Brain pericyte (primary cell): ENCODE measurements at places on chromosomes 1 and 21.

GRCh38 chr21:27248814-27249213 is 281.9 kb upstream of the ADAMTS5 start:
- DNase-seq: no peak

DNA sequence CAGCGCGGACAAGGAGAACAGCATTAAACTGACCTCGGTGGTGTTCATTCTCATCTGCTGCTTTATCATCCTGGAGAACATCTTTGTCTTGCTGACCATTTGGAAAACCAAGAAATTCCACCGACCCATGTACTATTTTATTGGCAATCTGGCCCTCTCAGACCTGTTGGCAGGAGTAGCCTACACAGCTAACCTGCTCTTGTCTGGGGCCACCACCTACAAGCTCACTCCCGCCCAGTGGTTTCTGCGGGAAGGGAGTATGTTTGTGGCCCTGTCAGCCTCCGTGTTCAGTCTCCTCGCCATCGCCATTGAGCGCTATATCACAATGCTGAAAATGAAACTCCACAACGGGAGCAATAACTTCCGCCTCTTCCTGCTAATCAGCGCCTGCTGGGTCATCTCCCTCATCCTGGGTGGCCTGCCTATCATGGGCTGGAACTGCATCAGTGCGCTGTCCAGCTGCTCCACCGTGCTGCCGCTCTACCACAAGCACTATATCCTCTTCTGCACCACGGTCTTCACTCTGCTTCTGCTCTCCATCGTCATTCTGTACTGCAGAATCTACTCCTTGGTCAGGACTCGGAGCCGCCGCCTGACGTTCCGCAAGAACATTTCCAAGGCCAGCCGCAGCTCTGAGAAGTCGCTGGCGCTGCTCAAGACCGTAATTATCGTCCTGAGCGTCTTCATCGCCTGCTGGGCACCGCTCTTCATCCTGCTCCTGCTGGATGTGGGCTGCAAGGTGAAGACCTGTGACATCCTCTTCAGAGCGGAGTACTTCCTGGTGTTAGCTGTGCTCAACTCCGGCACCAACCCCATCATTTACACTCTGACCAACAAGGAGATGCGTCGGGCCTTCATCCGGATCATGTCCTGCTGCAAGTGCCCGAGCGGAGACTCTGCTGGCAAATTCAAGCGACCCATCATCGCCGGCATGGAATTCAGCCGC is 2.5 kb downstream of the S1PR1 start:
- no peak for DNase-seq

DNA sequence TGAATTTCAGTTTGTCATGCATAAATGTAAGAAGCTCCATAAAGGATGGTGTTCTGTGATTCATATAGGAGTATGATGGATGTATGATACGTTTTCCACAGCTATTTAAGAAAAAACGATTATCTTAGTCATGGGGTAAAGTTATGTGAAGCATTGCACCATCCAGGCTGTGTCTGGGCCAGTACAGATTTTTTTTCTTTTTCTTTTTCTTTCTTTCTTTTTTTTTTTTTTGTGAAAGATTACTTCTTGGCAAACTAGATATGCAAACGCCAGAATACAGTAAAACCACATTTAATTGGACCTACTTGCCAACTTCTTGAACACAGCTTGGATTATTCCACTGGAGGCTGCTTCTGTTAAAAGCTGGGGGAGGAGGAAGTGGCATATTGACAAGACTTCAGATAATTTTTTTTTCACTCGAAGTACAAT is 14.9 kb downstream of the ZBTB18 start:
- no peak for DNase-seq

GRCh38 chr1:31750858-31751510 is 13.2 kb downstream of the ADGRB2 start:
- DNase-seq: no peak

DNA sequence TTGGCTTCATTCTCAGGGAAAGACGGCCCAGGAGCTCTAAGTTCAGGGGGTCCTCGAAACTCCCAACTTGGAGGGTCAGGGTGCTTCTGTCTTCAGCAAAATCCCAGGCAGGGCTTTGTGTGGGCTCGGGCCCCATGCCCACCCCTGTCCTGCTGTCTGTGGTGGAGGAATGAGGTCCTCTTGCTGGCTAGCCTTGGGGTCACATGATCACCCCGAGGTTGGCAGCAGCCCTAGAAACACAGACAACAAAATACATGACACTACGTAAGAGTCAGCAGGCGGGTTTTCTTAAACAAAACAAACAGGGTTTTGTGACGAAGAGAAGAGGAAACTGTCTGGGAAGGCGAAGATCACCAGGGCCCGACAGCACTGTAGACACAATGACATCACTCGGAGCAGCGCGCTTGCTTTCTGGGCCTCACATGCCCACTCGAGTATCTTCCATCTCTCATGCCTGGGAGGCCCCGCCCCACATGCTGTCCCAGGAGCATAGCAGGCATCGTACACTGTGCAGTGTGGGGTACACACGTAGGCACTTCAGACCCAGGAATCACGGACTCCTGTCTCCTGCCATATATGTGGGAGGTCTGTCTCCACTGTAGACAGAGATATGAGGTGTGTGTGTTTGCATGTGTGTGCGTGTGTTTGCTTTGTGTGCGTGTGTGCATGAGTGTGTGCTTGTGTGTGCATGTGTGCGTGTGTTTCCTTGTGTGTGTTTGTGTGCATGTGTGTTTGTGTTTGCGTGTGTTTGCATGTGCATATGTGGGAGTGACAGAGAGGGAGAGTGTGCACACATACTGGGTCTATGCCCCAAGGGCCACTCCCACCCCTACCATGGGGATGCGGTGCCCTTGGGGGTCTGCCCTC is 94.7 kb downstream of the SIK1 start:
- DNase-seq: peak; percentile 92

DNA sequence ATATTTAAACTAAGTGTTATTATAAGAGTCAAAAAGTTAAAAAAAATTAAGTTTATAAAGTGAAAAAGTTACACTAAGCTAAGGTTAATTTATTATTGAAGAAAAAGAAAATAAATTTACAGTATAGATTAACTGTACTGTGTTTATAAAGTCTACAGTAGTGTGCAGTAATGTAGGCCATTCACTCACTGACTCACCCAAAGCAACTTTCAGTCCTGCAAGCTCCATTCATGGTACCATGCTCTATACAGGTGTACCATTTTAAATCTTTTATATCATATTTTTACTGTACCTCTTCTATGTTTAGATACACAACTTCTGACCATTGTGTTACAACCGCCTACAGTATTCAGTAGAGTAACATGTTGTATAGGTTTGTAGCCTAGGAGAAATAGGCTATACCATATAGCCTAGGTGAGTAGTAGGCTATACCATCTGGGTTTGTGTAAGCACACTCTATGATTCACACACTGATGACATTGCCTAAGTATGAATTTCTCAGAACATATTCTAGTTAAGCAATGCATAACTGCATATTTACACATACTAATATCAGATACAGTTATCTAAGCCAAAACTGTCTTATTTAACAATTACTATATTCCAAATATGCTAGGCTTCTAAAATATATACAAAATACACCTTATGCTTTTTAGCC is 80.6 kb upstream of the GFI1 start:
- no peak for DNase-seq

DNA sequence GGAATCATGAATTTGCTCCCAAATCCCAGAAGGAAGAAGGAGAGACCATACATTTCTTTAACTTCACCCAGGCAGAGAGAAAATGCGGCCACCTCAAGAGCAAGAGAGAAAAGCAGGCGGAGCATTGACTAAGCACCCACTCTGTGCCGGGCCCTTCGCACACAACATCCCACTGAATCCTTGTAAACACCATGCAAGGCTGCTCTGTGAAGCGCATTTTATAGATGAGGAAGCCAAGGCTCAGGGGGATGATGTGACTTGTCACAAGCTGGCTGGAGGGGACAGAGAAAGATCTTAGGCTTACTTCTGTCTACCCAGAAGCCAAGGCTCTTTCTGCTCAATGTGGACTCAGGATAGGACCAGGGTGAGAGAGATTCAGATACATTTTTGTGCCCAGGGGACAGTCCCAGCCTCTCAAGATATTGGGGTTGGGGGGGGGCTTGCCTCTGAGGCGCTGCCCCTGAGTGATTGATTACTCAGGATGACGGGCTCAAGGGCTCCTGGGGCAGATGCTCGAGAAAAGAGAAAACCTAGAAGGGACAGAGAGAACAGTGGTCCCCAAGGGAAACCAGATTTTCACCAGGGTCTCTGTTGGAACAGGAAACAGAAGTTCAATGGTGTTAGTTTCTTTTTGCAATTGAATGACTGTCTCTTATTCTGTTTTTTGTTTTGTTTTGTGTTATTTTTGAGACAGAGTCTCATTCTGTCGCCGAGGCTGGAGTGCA is 19.5 kb downstream of the PADI2 start:
- no peak for DNase-seq

GRCh38 chr1:44040846-44041245 is 9.6 kb upstream of the SLC6A9 start:
- DNase-seq: no peak

GRCh38 chr1:151047925-151048644 is 534 bp downstream of the C1orf56 start:
- DNase-seq: no peak

DNA sequence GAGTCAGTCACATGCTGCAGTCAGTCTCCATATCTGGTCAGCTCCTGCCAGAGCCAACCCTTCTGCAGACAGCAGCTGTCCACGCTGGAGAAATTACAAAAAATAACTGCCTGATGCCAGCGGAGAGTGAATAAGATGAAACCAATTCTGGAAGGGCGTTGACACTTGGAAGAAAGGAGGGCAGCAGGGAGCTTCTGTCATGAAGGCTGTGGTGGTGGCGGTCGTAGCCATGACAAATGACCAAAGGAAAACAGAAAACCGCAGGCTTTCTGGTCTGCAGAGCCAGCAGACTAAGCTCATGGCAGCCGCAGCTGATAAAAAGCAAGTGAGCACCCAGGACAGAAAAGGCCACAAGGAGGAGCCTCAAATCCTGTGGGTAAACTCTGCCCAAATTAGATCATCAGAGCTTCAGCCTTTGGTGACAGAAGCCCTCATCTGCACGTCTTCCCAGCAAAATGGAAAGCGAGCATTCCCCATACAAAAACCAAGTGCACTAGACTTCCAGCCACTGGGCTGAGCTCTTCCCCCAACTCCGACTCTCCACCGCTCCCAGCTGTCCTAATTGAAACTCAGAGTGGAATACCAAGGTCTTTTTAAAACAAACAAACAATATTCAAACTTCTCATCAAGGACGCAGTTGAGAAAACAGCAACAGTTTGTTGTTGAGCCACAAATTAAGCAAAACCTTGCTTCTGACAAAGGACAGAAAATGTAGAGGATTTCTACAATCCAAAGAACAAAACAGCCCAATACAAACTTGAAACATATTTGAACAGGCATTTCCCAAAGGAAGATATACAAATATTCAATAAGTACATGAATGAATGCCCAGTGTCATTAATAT is 28.7 kb downstream of the RSPH1 start:
- no peak for DNase-seq

GRCh38 chr1:24483441-24483840 is 19.2 kb upstream of the RCAN3 start:
- no peak for DNase-seq
